CD4-positive, CD25-positive, alpha-beta regulatory T cell (primary cell): ENCODE measurements at places on chromosomes 7 and 10. TPM values are rescaled to one million over a fixed set of nuclear protein-coding genes. Genes with fewer than 3 reads are reported as not detected.

GRCh38 chr7:88912852-88913251 lies 117.3 kb upstream of the TEX47 start:
- no peak for DNase-seq
- no peak overlapping the region for H3K27ac ChIP-seq
- H3K4me3 ChIP-seq, result no peak overlapping the region
- no peaks in the 10 kb centered on the region for H3K36me3 ChIP-seq
- no peaks in the 10 kb centered on the region for H3K27me3 ChIP-seq
- H3K4me1 ChIP-seq, result no peaks in the 10 kb centered on the region

GRCh38 chr7:42485301-42485766 lies 248.3 kb upstream of the GLI3 start:
- H3K4me3 ChIP-seq, result no peak overlapping the region
- no peak for DNase-seq
- no peaks in the 10 kb centered on the region for H3K4me1 ChIP-seq
- no peaks in the 10 kb centered on the region for H3K27me3 ChIP-seq
- no peaks in the 10 kb centered on the region for H3K36me3 ChIP-seq
- H3K27ac ChIP-seq, result no peak overlapping the region

GRCh38 chr10:121131426-121132265 lies 280.5 kb downstream of the WDR11 start:
- no peaks in the 10 kb centered on the region for H3K27me3 ChIP-seq
- H3K36me3 ChIP-seq, result no peaks in the 10 kb centered on the region
- H3K27ac ChIP-seq, result no peak overlapping the region
- no peak overlapping the region for H3K4me3 ChIP-seq

DNA sequence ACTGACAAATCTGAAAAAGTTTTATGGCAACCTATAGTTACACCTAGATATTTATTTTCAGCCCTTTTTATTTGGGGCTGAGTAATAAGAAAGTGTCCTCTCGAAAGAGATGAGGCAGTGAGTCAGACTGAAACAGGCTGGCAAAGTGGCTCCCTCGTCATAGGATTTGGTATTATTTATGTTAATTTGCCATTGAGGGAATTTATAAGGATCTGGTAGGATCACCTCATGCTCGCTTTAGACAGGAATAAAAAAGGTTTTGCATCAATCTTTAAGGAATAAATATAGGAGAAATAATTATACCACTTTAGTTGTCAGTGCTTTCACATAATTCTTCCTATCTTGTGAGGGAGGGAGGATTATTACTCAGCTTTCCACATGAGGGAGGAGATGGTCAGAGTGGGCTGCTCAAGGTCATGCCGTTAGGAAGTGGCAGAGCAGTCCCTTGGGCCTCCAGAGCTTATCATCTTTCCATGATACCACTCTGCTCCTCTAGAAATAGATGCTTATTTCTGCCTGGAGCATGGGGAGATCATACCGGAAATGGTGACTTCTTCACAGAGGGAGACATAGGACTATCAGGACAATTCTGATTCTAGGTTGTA lies 356.8 kb downstream of the GPR158 start:
- DNase-seq, result no peak
- H3K4me3 ChIP-seq, result no peak overlapping the region
- no peaks in the 10 kb centered on the region for H3K36me3 ChIP-seq

- no peak for DNase-seq
- H3K27ac ChIP-seq, result no peak overlapping the region
- no peaks in the 10 kb centered on the region for H3K36me3 ChIP-seq
- H3K4me1 ChIP-seq, result no peaks in the 10 kb centered on the region
- no peak overlapping the region for H3K4me3 ChIP-seq
Observed at GRCh38 chr10:124143721-124144120, 50.3 kb upstream of the CHST15 start.

DNA sequence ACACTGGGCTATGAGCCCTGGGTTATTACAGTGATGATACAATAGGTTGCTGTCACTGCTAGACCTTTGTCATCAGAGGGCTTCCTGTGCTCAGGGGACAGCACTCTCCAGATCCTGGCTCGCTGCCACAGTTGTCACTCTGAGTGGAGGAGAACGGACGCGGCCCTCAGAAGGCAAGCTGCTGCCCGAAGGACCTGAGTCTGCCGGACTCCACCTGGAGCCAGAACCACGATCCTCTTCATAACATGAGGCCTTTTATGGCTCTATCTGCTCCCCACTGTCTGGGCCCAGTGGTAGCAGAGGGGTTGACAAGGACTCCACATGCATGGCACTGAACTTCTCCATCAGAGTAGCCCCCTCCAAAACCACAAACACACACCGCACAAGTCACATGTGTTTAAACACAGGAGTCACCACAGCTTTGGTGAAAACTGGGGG lies 94.7 kb upstream of the EFCAB10 start:
- peak overlapping the region; percentile 1 for H3K4me3 ChIP-seq
- H3K27ac ChIP-seq, result peak overlapping the region; percentile 85
- peaks cover 75% of the 10 kb centered on the region for H3K4me1 ChIP-seq
- DNase-seq, result peak; percentile 53
- H3K36me3 ChIP-seq, result no peaks in the 10 kb centered on the region
- no peaks in the 10 kb centered on the region for H3K27me3 ChIP-seq

MBL2 gene
- not detected for polyA plus RNA-seq

DNA sequence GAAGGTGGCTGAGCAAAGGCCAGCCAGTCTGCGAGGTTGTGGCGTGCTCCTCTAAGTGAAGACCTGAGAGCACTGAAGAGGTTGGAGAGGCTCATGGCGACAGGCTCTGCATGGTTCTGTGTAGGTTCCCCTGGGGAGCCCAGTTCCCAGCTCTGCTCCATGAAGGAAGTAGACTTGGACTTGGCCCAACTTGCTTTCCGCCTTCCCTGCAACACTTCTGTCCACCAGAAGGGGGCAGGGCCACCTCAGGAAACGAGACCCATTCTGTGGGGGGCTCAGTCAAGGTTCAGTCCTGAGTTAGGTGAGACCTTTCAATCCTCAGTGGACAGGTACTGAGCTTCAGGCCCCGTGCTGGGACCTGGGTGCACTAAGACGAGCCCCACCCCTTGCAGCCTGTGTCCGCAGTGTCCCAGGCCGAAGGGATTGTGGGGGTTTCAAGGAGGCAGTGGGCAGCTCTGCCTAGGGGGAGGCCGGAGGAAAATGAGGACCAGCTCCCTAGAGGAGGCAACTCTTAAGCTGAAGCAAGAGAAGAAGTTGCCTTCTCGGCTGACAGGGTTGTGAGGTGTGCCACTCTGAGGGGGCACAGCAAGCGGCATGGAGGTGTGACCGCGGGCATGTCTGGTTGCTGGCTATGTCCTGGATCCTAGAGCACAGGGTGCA lies 15.0 kb upstream of the PCBD1 start:
- no peaks in the 10 kb centered on the region for H3K27me3 ChIP-seq
- H3K4me3 ChIP-seq, result no peak overlapping the region
- H3K4me1 ChIP-seq, result no peaks in the 10 kb centered on the region
- H3K27ac ChIP-seq, result no peak overlapping the region
- DNase-seq, result no peak

DNA sequence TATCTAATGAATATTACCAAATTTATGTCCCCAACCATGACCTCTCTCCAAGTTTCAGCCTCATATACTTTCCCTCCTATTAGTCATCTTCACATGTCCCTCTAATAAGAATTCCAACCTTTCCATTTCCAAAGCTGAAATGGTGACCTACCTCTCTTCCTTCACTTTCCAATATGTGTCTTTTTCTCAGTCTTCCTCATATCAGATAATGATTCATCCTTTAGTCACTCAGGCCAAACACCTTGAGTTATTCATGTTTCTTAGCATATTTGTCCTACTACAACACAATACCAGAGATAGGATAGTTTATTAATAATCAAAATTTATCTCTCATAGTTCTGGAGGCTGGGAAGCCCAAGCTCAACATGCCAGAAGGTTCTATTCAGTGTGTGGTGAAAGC lies 318.5 kb upstream of the ZWINT start:
- H3K27me3 ChIP-seq, result no peaks in the 10 kb centered on the region
- H3K4me1 ChIP-seq, result no peaks in the 10 kb centered on the region
- H3K36me3 ChIP-seq, result no peaks in the 10 kb centered on the region

GRCh38 chr7:22885797-22886261 lies 63.2 kb upstream of the TOMM7 start:
- H3K27ac ChIP-seq, result peak overlapping the region; percentile 47
- peaks cover 16% of the 10 kb centered on the region for H3K4me1 ChIP-seq
- H3K36me3 ChIP-seq, result no peaks in the 10 kb centered on the region
- peak overlapping the region; percentile 43 for H3K4me3 ChIP-seq
- H3K27me3 ChIP-seq, result no peaks in the 10 kb centered on the region

GRCh38 chr10:99555371-99555770 lies 22.6 kb downstream of the NKX2-3 start:
- no peaks in the 10 kb centered on the region for H3K36me3 ChIP-seq
- peaks cover 8% of the 10 kb centered on the region for H3K27me3 ChIP-seq
- no peak overlapping the region for H3K27ac ChIP-seq
- peaks cover 8% of the 10 kb centered on the region for H3K4me1 ChIP-seq
- no peak overlapping the region for H3K4me3 ChIP-seq

DNA sequence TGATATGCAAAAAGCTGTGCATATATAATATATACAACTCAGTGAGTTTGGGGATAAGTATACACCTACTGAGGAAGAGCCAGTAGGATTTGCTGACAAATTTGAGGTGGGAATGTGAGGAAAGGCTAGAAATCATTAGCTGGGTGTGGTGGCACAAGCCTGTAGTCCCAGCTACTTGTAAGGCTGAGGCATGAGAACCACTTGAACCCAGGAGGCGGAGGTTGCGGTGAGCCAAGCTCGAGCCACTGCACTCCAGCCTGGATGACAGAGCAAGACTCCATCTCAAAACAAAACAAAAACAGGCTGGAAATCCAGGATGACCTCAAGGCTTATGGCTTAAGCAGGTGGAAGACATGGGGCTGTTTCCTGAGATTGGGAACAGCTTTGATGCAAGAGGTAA lies 10.6 kb upstream of the PLEKHS1 start:
- H3K27me3 ChIP-seq, result peaks cover 2% of the 10 kb centered on the region
- no peaks in the 10 kb centered on the region for H3K4me1 ChIP-seq
- no peak overlapping the region for H3K27ac ChIP-seq
- no peaks in the 10 kb centered on the region for H3K36me3 ChIP-seq

DNA sequence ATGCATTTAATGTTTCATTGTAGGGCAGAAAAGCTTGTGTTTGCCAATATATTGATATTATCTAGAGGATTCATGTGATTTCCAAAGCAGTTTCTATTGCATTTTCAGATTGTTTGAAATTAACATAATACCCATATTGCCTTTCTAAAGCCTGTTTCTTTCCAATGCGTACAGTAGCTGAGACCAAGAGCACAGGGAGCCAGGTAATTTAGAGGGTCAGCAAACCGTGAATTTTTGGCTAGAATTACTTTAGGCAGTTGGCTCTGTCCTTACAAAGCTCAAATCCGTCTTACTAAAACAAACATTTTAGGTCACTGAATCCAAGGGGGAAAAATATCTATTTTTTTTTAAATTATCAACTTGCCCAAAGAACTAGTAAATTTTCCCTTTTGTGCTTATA lies 604.9 kb upstream of the ADARB2 start:
- no peak for DNase-seq
- H3K27ac ChIP-seq, result no peak overlapping the region
- H3K4me1 ChIP-seq, result no peaks in the 10 kb centered on the region
- H3K27me3 ChIP-seq, result no peaks in the 10 kb centered on the region
- H3K36me3 ChIP-seq, result no peaks in the 10 kb centered on the region

SORBS1 gene
- 0.45 TPM for polyA plus RNA-seq

- H3K4me1 ChIP-seq, result no peaks in the 10 kb centered on the region
- H3K27me3 ChIP-seq, result no peaks in the 10 kb centered on the region
- no peaks in the 10 kb centered on the region for H3K36me3 ChIP-seq
- DNase-seq, result no peak
Observed at GRCh38 chr7:101843293-101844271, 26.2 kb downstream of the CUX1 start.

DNA sequence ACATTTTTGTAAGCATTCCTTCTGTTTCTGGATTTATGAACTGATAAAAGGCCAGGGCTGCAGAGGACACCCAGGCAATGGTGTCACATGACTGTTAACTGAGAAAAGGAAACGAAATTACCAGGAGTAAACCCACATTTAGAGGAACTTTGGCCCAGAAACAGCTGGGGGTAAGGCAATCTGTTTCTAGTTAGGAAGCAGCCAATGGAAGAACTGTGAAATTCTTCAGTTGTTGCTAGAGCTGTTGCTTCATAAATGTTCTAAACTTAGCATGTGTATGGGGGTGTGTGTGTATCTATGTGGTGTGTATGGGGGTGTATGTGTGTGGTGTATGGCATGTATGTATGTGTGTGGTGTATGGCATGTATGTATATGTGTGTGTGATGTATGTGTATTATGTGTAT lies 11.8 kb upstream of the PDCD4 start:
- peak overlapping the region; percentile 39 for H3K4me3 ChIP-seq
- H3K27ac ChIP-seq, result peak overlapping the region; percentile 97
- H3K27me3 ChIP-seq, result no peaks in the 10 kb centered on the region
- no peak for DNase-seq
- peaks cover 80% of the 10 kb centered on the region for H3K4me1 ChIP-seq

DNAH11 gene
- polyA plus RNA-seq, result not detected

GRCh38 chr7:2824026-2824677 lies 20.0 kb downstream of the GNA12 start:
- no peaks in the 10 kb centered on the region for H3K36me3 ChIP-seq
- no peak overlapping the region for H3K27ac ChIP-seq
- DNase-seq, result no peak
- no peaks in the 10 kb centered on the region for H3K27me3 ChIP-seq

GRCh38 chr7:155831807-155832524 lies 19.7 kb upstream of the SHH start:
- no peak overlapping the region for H3K4me3 ChIP-seq
- H3K27ac ChIP-seq, result no peak overlapping the region
- no peaks in the 10 kb centered on the region for H3K27me3 ChIP-seq
- no peak for DNase-seq
- H3K4me1 ChIP-seq, result no peaks in the 10 kb centered on the region

TTYH3 gene
- 1.6 TPM for polyA plus RNA-seq

DNA sequence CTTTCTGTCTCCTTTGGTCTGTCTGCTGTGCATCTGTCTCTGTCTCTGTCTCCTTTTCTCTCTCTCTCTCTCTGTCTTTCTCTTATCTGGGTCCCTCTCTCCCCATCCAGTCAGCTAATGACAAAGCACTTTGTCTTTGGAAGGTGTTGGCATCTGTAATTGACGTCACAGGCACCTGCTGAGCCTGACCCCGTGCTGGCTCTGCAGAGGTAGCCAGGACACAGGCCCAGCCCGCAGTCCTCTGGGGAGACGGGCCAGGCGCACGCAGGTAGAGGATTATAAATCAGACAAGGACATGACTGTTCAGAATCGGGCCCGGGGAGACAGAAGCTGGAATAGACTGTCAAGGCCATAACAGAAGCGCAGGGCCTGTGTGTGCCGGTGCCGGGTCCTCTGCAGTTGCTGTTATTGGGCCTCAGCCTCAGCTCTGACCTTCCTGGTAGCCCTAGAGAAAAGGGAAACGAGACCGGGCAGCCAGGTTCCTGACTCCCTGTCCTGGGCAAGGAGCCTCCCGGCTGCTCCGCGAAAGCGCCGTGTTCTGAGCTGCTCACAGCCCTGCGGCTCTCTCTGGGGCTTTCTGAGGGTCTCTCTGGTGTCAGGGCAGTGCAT lies 10.7 kb upstream of the PSMG3 start:
- H3K36me3 ChIP-seq, result no peaks in the 10 kb centered on the region
- H3K4me1 ChIP-seq, result peaks cover 5% of the 10 kb centered on the region
- no peak for DNase-seq
- H3K27ac ChIP-seq, result no peak overlapping the region
- no peak overlapping the region for H3K4me3 ChIP-seq

- DNase-seq, result peak; percentile 25
- H3K36me3 ChIP-seq, result no peaks in the 10 kb centered on the region
- H3K27ac ChIP-seq, result no peak overlapping the region
- no peaks in the 10 kb centered on the region for H3K27me3 ChIP-seq
- H3K4me3 ChIP-seq, result no peak overlapping the region
Observed at GRCh38 chr10:29377333-29377961, 88.6 kb downstream of the LYZL1 start.

PRSS37 gene
- not detected for polyA plus RNA-seq

GRCh38 chr7:155482511-155483183 lies 24.7 kb downstream of the EN2 start:
- H3K27ac ChIP-seq, result peak overlapping the region; percentile 41
- peak overlapping the region; percentile 32 for H3K4me3 ChIP-seq
- DNase-seq, result no peak
- no peaks in the 10 kb centered on the region for H3K4me1 ChIP-seq
- H3K36me3 ChIP-seq, result no peaks in the 10 kb centered on the region

NPFFR1 gene
- polyA plus RNA-seq, result not detected
